ENCODE measurements at places on chromosomes 2 and 18. TPM values are rescaled to one million over a fixed set of nuclear protein-coding genes. Genes with fewer than 3 reads are reported as not detected.

HOXD3 gene
- total RNA-seq = not detected

STAT4 gene
- total RNA-seq = 0.34 TPM

ARHGEF33 gene
- total RNA-seq = not detected

HAUS1 gene
- 45.6 TPM for total RNA-seq

PDK1 gene
- total RNA-seq = 13.4 TPM

CNGA3 gene
- not detected for total RNA-seq

All from K562 (cell line).